ENCODE measurements at places on chromosomes 3 and 15.

- DNase-seq = no peak
Observed at GRCh38 chr3:37479981-37480380, 305.6 kb upstream of the LRRFIP2 start.

GRCh38 chr3:31853580-31853979, 127.5 kb downstream of the OSBPL10 start:
- DNase-seq = no peak

DNA sequence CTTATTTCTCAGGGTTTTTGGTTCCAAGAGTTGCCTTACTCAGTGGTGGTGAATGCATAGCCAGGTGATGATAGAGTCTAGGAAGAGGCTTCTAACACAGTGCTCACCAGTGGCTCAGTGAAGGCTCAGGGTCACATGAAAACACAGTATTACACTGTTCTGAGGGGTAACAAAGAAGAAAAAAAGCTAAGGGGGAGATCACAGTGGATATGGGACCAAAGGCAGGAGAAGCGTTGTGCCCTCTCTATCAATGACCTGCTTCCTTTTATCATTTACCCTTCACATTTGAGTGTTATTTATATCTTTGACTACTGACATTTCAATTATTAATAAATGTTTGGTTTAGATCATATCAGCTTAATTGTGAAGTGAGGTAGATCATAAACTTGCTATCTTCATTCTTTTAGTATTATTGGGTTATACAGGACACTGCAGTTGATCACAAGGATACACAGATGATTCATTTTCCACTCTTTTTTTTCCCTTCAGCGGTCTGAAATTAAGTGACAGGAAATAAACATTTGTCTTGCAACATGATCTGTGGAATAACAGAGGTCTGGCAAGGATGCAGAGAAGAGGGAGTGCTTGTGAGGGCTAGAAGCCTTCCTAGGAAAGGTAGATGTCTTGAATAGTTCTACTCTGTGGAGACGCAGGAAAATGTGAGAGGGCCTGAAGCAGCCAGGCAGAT, 171.7 kb downstream of the C3orf38 start:
- DNase-seq = no peak

DNA sequence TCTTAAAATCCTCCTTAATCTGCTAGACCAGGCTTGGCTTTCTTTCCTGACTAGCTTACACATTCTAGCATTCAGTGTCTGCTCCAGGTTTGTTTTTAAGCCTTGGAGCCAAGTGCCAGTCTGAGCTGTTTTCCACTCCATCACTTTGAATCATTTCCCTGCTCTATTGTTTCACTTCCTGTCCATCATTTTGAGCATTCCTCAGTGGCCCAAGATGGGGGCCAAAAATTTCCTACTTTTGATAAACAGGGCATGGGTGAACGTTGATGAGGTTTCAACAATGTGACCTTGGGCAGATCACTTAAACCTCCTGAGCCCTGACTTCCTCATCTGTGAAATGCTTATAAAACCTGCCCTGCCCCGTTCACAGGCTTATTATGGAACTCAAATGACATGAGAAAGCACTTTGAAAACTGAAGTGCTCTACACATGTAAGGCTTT, 4.4 kb downstream of the CYP19A1 start:
- no peak for DNase-seq

- DNase-seq = no peak
Observed at GRCh38 chr3:46934498-46935167, 41.9 kb downstream of the CCDC12 start.

DNA sequence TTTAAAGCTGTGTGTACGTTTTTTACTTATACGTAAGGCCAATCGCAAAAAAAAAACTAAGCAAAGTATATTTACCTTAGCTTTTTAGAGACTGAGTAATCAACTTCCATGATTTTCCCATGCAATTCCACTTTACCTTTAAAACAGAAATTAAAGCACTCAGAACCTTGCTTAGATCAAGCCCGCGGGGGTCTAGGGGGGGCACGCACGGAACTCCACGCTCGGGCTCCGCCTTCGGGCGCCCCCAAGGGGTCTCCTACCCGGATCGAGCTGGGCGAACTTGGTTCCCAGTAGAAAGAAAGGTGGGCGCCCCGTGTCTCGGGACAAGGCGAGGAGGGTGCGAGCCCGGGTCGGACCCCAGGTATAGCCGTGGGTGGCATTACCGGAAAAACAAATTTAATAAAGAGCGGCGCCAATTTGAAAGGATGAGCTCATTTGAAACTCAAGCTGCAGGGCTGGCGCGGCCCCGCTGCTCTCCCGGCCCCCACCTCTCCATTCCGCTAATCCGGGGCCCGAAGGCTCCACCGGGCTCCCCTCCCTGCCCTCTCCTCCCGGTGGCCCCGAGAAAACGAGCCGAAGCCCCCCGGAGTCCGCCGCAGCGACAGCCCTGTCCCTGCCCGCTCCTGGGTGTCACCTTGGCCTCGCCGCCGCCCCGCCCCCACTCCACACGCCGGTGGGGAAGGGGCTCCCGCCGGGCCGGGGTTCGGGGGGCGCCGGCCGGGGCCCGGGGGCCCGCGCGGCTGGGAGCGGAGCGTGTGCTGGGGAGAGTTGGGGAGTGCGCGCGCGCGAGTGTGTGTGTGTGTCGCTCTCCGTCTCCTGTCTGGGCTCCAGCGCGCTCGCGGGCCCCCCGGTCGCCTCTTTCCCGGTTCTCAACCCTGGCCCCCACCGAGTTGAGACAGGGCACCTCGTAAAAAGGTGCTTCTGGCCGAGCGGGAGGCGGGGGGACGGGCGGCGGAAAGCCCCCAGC, 1.5 kb downstream of the IGF2BP2 start:
- peak; percentile 22 for DNase-seq

DNA sequence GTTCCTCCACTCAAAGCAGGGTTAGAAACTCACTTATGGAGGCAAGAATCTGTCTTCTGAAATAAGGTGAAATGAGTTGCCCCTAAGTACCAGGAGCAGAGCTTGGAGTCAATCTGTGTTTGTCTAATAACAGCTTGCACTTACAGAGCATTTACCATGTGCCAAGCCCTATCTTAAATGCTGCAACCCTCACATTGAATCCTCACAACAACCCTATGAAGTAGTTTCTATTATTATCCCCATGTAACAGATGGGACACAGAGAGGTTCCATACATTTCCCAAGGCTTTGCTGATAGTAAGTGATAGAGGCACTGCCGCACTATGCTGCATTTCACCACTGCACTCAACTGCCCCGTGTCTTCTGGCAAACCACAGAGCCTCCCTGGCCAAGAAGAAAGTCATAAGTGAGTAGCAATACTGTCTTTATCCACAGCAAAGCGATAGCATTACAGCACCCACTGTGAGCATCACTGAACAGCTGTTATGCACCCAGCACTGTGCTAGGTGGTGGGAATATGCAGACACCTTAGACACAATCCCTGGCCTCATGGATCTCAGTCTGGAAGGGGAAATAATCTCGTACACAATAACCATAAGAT, 141.5 kb downstream of the SSR3 start:
- no peak for DNase-seq

DNA sequence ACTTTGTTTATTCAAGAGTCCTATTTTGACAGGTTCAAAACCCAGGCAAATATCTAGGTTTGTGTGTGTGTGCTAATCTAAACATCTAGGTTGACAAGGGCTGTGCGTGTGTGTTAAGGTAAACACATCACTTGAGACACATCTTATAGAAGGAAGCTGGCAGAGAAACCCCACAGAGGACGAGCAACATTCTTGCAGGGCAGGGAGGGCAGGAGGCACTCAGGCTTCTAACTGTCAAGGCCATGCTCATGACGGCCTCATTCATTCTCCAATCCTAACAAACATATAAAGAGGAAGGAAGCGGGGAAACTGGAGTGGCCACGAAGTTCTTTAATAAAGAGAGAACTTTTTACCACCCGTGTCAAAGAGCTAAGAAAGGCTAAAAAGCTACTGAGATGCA, 43.4 kb downstream of the SLCO2A1 start:
- no peak for DNase-seq

DNA sequence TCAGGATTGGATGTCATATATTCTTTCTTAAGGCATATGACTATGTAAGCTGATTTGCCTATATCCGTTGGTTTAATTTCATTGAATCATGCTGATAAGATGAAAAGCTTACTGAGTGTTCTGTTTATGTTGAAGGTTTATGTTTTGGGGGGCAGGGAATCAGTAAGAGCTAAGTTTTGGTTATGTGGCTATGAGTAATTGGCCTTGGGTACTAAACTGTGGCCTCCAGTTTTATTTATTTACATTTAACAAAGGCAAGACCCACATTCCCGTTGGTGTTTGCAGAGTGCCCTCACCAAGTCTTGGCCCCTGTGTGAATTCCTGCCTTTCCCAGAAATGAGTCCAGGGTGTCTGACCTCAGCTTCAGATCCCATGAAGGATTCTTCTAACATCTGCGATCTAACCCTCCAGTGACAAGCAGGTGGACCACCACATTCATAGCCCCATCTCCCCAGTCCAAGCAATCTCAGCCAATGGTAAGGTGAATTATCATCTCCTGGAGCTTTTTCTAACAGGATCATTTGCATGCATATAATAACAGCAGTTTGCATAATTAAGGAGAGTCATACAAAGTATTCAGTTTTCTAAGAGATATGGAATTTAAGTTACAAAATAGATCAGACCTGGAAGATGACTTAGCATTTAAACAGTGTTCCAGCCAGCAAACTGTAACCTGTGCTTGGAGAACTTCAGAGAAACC, 27.4 kb downstream of the GLDN start:
- DNase-seq = no peak

DNA sequence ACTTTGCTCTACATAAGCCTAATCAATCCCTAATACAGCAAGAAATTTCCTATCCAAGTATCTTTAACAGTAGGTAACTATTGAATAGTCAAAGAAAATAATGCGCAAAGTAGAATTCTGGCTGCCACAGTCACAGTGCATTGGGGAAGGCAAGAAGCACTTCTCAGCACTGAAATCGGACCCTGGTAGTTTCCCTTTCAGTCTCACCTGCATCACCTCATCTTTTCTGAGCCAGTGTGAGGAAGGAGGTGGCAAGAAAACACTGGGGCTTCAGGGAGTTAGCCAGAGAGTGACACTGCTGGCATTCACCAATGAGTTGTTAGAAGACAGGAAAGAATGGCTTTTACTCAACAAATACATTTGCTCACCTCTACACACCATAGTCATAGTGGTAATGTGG, 8.3 kb downstream of the TRIM42 start:
- no peak for DNase-seq

DNA sequence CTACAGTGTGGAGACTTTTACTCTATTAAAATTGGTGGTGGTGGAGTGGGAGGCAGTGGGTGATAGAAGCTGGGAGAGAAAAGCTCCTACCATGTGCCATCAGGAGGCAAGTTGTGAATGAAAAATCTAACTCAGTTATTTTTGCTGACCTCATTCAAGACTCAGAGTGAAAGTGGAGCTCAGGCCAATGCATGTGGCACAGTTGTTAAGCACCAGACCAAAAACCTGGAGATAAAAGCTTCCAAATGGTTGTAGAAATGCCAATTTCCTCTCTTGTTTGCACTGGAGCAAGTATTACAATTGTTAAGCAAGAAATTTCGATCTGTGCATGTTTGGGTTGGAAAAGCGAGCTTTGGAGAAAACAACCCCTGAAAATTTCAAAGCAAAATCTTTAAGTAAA, 81.5 kb upstream of the PRICKLE2 start:
- DNase-seq = no peak

DNA sequence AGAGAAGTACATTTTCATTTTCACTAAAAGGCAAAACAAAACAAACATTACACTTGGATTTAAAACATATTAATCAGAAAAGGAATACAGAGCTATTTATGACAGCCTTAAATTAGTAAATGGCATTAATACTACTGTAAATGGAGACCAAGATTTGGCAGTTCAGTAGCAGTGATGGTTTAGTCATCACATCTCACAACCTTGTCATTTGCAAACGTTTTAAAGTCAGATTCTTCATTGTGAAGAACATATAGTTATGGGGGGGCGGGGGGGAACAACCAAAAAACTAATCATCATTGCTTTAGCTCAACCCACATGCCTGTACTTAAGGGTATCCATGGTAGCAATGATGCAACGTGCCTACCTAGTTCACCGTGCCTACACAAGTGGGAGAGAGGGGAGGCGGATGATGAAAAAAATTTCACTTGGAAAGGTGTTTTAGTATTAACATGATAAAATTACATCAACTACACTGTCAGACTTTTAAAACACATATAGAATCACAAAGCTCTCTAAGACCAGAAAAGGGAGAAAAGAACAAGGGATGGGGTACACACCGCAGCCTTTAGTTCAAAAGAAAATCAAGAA, 40.1 kb downstream of the DLG1 start:
- DNase-seq = no peak

GRCh38 chr3:37806505-37807200, 55.0 kb upstream of the CTDSPL start:
- no peak for DNase-seq

GRCh38 chr3:72042397-72043203, 257.7 kb upstream of the PROK2 start:
- no peak for DNase-seq

GRCh38 chr15:62928242-62928999, 114.1 kb upstream of the TPM1 start:
- no peak for DNase-seq

- DNase-seq = no peak
Observed at GRCh38 chr3:7025581-7026300, 164.8 kb downstream of the GRM7 start.

GRCh38 chr3:14289590-14290461, 111.2 kb downstream of the LSM3 start:
- DNase-seq = no peak

GRCh38 chr15:57895291-57895690, 170.2 kb downstream of the ALDH1A2 start:
- DNase-seq = no peak

DNA sequence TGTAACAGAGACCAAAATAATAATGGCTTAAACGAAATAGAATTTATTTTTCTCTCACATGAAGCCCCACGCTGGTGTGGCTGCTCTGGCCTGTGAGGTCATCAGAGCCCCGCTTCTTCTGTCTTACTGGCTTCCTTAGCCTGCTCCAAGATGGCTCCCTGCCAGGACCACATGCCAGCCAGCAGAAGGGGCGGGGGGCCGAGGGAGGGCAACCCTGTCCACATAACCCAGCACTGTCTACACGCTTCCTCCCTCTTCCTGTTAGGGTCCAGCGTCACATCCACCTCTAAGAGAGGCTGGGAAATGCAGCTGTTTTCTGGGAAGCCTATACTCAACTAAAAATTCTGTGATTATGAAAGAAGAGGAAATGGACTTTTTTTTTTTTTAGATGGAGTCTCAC, 107.9 kb upstream of the DLG1 start:
- DNase-seq = no peak

- DNase-seq = no peak
Observed at GRCh38 chr15:100783291-100783690, 96.3 kb upstream of the ALDH1A3 start.

GRCh38 chr3:32952369-32953077, 1.1 kb downstream of the CCR4 start:
- no peak for DNase-seq

GRCh38 chr15:70080347-70080746, 17.4 kb downstream of the TLE3 start:
- DNase-seq = no peak

Data from activated naive CD4-positive, alpha-beta T cell treated with anti-CD3 and anti-CD28 coated beads for 36 hours (primary cell).